Midbrain (tissue), 1 donor: ENCODE measurements at places on chromosomes 16 and 17.

GRCh38 chr16:680967-681745 lies 946 bp downstream of the STUB1 start:
- no peak for DNase-seq

DNA sequence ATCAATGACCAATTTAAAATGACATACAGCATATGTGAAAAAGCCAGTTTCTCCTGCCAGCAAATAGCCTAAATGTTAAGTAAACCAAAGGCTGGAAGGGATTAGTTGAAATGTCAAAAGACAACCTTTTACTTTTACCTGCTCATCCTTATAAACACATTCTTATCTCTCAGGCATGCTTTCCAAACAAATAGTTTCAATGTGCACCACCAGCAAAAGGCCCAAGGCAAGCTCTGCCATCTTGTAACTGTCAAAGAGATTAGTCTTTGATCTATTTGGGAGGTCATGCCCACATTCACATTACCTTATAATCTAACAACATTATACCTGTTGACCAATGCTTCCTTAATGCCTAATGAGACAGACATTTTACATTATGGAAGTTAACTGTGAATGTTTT lies 132.2 kb upstream of the NACA2 start:
- DNase-seq = no peak

- no peak for DNase-seq
These were observed 11.6 kb upstream of the ZNF689 start for GRCh38 chr16:30621765-30622164.

GRCh38 chr17:50771991-50772785 lies 4.9 kb upstream of the ANKRD40CL start:
- no peak for DNase-seq

DNA sequence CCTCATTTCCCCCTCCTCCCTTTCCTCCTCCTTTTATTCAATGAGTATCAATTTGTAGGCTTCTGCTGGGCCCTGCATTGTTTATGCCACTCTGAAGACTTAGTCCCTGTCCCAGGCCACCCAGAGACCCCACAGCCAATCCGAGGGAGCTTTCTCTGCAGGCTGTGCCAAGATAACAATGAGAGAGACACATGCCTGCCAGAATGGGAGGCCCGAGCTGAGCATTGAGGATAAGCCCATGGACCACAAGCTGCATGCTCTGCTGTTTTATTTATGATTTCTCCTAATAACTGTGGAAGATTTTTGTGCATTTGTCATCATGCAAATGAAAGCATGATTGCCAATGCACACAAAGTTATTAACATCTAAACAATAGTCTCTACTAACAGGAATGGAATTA lies 3.0 kb downstream of the RCVRN start:
- no peak for DNase-seq

DNA sequence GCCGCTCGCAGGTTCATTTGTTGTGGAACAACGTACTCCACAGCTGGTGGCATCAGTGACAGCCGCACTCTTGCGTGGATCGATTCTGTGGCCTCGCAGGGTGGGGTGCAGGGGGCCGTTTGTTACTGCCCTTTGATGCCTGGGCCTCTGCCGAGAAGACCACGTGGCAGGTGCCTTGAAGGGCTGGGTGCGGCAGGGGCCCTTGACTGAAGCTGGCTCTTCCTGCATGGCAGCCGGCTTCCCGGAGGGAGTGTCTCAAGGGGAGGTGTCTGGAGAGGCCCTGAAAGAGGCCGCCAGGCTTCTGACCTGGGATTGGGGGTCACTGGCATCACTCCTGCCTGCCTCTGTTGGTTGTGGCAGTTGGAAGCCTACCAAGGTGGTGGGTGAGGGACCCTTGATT lies 43.8 kb downstream of the TBCD start:
- DNase-seq = no peak

GRCh38 chr16:71565812-71566700 lies 10.8 kb downstream of the TAT start:
- DNase-seq = no peak

DNA sequence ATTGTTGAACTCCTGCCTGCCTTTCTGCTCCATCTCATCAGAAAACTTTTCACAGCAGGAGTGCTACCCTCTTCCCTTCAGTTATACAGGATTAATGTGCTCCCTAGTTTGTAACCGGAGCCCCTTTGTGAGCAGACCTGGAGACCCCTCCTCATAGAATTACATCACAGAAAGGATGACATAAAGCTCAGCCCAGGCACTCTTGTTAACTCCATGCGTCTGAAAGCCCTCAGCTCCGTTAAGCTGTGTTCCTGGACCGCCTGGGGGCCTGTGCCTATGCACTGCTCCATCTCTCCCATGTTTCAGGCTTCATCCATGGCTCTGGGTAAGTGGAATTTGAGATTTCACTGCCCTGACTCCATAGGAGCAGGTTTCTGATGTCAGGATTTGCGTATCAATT lies 7.6 kb downstream of the WSCD1 start:
- DNase-seq = no peak

- no peak for DNase-seq
These were observed 8.8 kb downstream of the CMTM2 start for GRCh38 chr16:66587881-66588600.

- no peak for DNase-seq
These were observed 113.8 kb downstream of the OR1D5 start for GRCh38 chr17:2949469-2950044.
